Trophoblast cell (in vitro differentiated cells and primary cell): ENCODE measurements at places on chromosomes 3 and 15.
A peak's percentile ranks its signal among the peaks of the same experiment; 100 is the strongest.

- no peak for DNase-seq
Measured at GRCh38 chr15:101641894-101642293, 10.3 kb downstream of the TM2D3 start.

- no peak for DNase-seq
Measured at GRCh38 chr3:13364602-13365271, 55.4 kb downstream of the NUP210 start.

DNA sequence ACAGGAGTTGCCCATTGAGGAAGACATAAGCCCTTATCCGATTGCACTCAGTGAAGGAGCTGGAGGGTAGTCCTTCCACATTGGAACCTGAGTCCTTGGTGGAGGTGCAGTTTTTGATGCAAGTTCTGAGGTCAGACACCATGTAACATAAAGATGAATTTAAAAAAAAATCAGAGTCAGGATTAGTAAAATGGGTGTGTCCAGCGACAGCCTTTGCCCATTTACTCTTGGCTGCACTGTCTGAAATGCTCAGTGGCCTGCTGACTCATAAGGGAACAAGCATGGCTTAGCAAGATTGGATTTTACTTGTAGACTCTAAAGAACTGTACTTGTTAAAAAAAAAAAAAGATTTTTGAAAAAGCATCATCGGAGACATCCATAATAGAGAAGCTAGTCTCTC lies 241.1 kb upstream of the TOPAZ1 start:
- DNase-seq: peak; percentile 9

DNA sequence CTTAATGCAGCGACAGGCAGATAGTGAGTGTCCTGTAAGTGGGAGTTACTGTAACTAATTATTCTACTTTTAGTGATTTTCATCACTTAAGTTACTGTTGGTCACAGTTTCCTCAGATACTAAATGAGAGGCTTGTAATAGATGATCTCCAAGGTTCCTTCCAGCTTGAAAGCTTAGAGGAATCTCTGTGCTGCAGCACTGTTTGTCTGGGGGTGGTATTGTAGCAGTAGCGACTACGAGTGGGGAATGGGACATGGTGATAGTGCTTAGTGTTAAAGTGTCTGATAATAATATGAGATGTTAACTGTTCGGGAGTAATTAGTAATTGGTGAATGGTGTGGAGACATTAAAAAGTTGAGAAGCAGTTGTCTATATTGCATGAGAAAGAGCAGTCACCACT lies 12.4 kb downstream of the PPP4R2 start:
- no peak for DNase-seq

DNA sequence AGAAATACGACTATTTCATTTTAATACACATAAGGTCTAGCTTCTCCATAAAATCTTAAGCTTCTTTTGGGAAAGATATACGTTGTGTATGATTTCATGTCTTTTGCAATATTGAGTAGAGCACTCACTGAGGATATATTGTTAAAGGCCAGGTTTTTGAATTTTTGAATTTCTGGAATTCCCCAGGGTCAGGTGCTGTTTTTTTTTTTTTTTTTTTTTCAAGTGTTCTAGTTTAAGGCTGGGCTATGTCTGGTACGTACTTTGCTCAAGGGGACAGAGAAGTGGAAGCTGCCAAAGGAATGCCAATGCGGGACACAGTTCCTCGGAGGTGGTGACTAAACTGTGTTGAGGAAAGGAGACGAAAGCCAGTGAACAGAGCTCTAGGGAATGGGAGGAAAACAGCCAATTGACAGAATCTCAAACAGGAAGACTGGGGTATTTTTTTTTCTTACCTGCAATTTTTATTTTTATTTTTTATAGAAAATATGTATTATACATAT lies 510.5 kb upstream of the CBLB start:
- peak; percentile 94 for DNase-seq

- no peak for DNase-seq
Measured at GRCh38 chr15:51735228-51736010, 2.0 kb downstream of the LYSMD2 start.

- no peak for DNase-seq
Measured at GRCh38 chr3:73787620-73788019, 162.9 kb upstream of the PDZRN3 start.

DNA sequence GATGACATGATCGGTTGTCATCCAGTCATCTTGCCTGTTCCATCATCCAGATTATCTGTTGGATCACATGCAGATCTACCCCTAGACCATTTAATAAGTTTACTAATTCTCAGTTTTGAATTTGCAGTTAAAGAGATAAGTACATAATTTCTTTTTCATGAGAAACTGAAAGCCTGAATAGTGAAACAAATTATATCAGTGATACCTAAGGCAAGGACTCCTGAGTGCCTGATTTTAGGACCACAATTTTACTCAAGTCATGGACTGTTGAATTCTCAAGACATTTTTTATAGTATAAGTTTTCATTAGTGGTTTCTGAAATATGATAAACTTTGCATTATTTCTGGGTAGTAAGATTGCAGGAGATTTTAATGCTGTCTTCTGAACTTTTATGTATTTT lies 13.2 kb downstream of the SIDT1 start:
- no peak for DNase-seq

DNA sequence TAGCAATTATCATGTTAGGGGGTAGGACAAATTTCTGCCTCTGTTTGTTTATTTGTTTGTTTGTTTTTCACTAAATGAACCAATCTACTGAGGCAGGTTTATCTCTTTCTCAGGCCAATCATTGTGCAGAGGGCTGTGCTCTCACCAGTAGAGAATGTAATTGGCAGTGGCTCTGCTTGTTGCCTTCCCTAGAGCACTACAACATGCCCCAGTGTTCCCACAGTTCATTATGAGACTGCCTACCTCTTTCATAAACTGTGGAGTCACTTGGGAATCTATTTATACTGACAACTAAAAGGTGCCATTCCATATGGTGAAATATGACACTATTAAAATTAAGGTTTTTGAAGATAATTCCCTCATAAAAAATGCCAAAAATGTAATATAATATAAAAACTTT lies 196.3 kb upstream of the ALCAM start:
- DNase-seq: no peak

GRCh38 chr3:156633335-156633734 lies 41.1 kb upstream of the TIPARP start:
- peak; percentile 90 for DNase-seq

GRCh38 chr3:115141033-115141757 lies 5.9 kb downstream of the ZBTB20 start:
- no peak for DNase-seq

- DNase-seq: no peak
Measured at GRCh38 chr3:78726545-78726944, 1041.3 kb downstream of the ROBO1 start.

DNA sequence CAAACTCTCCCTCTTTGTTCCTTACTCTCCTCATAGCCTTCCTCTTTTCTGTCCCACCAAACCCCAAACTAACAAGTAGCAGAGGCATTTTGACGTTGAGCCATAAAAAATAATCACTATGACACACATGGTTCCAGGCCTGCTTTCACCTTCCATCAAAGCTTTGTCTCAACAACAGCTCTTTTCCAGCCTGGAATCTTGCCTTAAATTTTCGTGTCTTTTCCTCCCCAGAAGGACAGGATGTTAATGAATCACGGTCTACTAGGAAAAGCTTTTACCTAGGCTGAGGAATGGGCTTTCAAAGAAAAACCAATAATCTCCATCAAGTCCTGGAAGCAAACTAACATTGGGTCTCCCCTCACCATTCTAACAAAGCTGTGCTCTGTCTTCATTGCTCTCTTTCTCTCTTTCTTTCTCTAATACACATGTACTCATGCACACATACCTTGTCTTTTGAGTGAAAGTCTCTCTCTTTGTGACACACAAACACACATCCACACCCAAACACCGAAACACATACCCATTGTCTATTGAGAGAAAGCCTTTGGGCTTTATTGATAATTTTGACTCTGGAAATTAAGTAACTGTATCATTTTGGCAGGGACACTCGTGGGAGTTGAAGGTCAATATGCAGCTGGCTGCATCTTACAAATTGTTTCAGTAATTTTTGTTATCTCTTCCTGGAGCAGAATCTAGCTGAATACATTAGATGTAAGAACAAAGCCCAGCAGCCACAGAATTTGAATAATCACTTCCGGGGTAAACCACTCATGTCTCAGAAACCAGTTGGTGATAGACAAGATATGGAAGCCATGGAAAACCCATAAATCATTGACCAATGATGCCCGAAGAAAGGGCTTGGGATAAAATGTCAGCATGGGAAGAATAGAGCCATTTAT lies 107.4 kb upstream of the SLC4A7 start:
- no peak for DNase-seq
